ENCODE measurements at places on chromosomes 7 and 10.

- DNase-seq = no peak
These were observed 51.9 kb downstream of the BTAF1 start for GRCh38 chr10:91975438-91975837.

DNA sequence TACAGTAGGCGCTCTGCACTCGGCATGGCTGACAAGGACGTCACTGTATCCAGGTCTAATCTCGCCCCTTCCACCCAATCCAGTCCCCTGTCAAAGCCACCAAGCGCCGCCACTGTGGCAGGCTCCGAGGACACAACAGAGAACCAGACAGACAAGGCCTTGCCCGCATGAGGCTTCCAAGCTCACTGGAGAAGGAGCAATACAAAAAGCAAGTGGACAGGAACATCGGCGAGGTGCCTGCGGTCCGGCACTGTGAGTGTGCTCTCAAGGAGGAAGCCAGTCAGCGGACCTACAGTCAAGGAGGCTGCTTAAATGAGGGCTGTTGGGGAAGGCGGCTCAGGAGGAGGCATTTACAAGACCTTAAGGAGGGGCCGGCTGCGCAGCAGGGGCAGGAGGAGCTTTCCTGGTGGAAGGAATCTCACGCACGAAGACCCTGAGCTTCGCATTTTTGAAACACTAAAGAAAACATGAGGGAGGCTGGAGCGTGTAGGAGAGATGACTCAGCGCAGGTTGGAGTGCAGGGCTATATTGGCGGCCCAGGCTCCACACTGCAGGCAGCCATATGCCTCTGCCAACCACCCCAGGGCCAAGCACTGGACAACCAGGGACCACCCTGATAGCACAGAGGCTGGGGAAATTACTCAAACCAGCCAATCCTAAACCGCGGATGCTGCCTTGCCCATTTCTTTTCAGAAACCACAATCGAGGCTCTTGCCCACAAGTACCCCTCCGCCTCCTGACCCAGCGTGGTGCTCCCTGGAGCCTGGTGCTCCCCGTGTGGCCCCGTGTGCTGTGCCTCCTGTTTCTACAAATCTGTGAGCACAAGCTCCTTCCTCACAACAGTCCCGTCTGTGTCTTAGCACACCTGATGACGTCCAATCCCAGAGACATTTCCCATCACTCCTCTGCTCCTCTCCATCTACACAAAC is 28.9 kb downstream of the GNA12 start:
- DNase-seq = no peak

DNA sequence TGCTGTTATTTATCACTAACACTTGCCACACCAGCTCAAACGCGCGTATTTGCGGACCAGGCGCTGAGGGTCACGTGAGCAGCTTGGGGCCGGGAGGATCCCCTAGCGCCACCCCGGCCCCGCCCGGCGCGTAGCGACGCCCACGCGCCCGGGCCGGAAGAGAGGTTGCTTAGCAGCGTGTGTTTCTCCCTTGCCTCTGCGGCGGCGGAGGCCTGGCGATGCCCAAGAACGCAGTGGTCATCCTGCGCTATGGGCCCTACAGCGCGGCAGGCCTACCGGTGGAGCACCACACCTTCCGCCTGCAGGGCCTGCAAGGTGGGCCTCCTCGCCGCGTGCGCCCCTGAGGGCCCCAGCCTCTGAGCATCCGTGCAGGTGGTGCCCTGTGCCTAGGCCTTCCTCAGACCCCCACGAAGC is at the start of gene C10orf53:
Gene C10orf53, plus strand, starts transcription at position 172 of the 414 bp plus-strand sequence. Its CDS starts 47 bp downstream, at position 219.
- DNase-seq = no peak

DNA sequence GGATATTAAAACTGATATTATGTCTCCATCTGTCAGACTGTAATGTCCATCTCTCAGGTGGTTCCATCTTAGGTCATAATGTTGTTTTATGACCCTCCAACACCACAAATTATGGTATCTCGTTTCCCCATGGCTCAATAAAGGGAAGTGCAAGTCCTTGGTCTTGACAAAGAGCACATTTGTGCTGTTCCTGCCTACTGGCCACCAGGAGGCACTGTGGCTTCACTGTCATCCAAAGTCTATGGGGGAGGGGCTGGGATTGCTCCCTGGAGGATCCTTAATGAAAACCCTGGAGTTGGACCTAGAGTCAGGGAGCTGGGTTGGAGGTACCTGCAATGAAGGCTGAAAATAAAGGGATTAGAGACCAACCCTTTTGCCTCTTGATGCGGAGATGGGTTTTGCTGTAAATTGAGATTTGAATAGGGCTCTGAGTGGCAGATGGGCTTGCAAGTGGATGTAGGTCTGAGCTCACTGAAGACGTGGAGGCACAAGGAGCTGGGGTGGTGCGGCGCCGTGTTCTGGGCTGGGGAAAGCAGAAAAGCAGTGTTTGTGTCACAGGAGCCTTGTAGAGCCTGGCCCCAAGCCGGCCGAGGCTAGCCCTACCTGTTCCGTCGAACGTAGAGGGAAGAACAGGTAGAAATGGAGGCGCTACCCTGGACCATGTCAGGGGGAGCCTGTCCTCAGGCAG is 180.5 kb upstream of the PRSS58 start:
- no peak for DNase-seq

DNA sequence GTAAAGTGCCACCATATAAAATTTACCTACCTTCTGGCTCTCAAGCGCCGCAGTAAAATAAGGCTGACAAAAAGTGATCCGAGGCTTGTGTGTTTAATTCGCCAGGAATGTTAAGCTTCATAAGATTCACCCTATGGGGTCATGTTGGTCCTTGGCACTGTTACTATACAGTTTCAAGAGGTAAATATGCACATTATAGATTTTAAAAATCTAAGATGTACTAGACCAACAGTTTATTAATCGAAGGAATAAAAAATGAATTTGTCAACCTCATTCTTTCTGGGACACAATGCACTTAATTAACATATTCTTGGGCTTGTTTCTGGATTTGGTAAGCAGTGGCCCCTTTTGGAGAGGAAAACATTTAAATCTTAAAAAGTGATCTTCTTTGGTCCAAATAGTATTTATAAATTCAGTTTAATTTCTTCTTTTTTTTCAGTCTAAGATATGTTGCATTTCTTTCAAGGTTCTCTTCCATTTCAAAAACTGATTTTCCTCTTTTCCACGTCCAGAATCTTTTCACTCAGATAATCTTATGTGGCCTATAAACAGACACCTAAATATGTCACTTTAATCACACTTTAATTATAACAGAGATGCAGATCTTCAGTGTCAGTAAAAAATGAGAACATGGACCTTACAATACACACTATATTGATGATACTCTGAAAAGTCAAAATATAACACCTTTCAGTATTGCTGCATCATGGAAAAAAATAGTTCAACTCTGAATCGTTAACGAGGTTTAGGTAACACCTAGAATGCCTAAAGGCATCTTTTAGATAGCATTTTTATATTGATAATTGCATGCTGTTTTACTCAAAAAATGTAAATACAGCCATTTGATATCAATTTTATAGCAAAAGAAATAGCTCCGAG is 3.8 kb upstream of the SKIDA1 start:
- DNase-seq = no peak

GRCh38 chr7:28792858-28793257 is 165.3 kb downstream of the TRIL start:
- DNase-seq = no peak

DNA sequence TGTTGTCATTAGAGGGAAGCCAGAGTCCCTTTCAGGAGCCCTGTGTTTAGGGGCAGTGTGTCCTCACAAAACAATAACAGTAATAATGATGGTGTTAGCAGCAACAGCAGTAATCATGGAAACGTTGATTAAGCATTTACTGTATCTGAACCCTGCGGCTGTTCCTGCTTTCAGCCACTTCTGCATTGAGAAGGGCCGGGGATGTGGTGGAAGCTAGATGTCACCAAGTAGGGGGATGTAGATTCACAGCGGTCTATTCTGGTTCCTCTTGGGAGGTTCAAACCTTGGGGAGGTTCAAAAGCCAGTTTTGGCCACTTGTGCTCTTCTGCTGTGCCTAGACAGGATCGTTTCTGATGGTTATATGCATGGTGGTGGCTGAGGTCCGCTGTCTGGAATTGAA is 44.8 kb downstream of the PRPF18 start:
- no peak for DNase-seq

DNA sequence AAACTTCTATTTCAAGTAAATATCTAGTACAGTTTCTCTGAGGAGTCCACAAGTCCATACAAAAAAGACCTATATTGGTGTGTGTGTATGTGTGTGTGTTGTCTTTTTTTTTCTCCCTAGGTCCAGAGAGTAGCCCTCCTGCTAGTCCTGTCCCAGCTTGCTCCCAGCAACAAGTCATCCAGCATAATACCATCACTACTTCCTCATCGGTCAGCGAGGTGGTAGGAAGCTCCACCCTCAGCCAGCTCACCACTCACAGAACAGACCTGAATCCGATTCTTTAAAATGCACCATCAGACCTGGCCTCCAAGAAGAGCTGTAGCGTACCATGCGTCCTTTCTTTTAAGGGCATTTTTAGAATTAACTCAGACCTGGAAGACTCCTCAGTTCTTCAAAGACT is 139.1 kb downstream of the TRIL start:
- no peak for DNase-seq

DNA sequence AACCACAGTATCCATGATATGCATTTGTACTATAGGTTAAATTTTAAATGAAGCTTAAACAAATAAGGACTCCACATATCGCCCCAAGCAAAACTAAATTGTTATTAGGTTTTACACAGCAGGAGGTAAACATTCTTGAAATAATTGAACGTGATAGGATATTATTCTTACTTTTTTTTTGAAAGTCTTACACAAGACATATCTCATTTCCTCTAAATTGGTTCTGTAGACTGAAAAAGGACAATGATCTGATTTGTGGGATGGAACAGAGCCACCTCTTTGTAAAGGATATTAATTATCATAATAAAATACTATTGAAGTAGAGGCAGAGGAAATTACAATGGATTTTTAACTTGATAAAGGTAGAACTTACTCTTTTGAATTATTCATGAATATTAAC is 155.1 kb upstream of the SEMA3D start:
- no peak for DNase-seq

DNA sequence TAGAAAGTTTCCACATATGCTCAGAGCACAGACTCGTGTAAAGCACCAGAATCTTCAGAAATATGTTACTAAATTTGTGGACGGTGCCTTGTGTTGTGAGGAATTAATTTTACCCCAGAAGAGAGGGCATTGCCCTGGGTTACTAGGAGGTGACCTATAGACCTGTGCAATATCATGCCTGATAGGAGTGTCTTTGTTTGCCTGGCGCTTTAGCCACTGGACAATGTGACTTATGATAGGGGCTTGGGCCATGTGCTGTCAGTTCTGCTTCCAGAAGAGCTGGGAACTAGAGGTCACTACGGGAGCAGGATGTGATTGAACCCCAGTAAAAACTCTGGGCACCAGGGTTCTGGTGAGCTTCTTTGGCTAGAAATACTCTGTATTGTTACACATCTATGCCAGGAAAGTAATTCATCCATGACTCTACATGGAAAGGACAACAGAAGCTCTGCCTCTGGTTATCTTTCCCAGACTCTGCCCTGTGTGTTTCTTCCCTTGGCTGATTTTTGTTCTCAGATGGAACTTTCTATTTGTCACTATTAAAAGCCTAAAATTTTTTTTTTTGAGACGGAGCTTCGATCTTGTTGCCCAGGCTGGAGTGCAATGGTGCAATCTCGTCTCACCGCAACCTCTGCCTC is 75.5 kb downstream of the SIRT1 start:
- no peak for DNase-seq

DNA sequence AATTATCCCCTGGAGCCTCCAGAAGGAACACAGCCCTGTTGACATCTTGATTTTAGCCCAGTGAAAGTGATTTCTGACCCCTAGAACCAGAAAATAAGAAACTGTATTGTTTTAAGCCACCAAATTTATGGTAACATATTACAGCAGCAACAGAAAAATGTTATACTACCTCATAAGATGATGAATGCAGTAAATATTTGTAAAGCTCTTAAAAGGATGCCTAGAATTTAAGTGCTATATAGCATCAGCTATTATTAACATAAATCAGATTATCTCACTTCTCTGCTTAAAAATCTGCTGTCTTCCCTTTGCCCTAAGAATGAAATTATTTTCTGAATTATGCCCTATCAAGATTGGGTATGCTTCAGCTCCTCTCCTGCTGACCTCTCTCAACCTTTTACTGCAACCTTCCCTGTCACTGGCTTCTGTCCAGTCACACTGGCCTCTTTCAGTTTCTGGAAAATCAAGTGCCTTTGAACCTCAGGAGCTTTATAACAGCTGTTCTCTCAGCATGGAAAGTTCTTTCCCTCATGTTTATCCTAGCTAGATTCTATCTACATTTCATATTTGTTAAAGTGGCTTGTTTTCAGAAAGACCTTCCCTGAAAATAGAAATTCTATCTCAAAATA is 78.9 kb downstream of the GPR37 start:
- no peak for DNase-seq

- DNase-seq = no peak
These were observed 136.9 kb downstream of the SKIDA1 start for GRCh38 chr10:21388589-21388988.

- DNase-seq = peak; percentile 10
These were observed 4.8 kb upstream of the CHN2 start for GRCh38 chr7:29189743-29190201.

GRCh38 chr10:18079665-18080295 is 60.4 kb upstream of the CACNB2 start:
- DNase-seq = no peak

All from activated naive CD4-positive, alpha-beta T cell (primary cell).